ENCODE measurements at places on chromosomes 13 and 19.
A peak's percentile ranks its signal among the peaks of the same experiment; 100 is the strongest.

DNA sequence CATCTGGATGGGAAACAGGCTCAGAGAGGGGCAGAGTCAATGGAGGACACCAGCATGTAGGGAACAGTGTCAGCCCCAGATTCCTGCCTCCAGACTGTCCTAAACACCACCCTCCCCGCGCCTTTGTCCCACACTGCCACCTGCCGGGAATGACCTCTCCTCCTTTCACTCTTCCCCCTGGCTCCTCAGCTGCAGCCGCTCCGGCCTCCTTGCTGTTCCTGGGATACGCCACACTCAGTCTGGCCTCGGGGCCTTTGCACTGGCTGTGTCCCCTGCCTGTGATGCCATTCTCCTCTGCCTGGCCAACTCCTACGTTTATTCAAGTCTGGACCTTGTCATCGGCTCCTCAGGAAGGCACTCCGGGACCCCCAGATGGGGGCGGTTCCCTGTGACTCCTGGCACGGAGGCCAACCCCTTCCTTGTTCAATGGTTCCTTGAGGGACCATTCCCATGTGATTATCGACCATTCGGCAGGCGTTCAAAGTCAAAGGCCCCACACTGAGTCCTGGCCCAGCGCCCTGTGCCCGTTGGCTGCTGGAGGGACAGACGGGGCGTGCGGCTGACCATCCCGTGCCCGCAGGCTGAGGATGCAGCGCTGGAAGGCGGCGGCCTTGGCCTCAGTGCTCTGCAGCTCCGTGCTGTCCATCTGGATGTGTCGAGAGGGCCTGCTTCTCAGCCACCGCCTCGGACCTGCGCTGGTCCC is 15.8 kb downstream of the FUT6 start:
- no peak for DNase-seq

DNA sequence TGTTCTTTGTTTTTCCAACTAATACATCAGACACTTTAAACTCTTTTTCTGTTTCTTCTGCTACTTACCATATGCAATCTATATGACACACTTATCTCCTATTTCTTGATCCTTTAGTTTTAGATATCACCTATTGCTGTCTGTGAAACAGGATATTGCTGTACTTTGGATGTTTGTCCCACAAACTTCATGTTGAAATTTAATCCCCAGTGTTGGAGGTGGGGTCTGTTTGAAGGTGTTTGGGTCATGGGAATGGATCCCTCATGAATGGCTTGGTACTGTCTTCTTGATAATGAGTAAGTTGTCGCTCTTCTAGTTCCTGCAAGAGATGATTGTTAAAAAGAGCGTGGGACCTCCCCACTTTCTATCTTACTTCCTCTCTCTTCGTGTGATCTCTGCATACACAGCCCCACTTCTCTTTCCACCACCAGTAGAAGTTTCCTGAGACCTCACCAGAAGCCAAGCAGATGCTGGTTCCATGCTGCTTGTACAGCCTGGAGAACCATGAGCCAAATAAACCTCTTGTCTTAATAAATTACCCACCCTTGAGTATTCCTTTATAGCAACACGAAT is 244.2 kb downstream of the NHLRC3 start:
- no peak for DNase-seq

DNA sequence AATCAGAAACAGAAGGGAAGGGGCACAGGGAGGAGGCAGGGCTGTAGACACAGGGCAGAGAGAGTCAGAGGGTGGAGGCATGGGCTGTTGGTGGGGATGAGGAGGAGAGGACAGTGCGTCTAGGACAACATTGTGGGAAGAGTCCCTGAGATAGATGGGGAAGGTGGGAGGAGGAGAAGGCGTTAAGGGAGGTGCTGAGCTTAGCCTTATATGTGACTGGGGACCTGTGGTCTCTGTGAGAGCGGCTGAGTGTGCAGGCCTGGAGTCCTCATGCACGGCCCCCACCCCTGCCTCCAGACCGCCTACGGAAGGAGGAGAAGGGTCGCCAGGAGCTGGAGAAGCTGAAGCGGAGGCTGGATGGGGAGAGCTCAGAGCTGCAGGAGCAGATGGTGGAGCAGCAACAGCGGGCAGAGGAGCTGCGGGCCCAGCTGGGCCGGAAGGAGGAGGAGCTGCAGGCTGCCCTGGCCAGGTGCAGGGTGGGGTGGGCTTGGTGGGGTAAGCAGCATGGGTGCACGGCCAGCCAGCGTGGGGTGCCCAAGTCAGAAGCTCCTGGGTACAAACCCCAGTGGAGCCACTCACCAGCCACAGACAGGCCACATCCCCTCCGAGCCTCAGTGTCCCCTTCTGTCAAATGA is 56.8 kb downstream of the KCNC3 start:
- no peak for DNase-seq

DNA sequence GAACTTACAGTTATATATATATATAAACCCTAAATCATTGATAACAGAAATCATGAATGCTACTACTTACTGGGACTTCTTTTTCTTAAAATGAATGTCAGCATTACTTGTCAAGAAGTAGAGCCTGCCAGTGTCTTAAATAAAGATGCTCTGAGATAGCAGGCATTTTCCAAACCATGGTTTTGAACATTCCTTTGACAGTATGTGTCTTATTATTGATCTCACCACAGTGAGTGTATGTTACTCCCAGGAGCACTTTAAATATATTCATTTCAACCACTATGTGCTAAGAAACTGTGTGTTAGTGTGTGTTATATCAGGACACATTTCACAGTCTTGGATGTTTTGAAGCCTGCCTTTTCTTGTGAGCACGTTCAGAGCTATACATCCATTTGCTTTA is 28.2 kb downstream of the TNFRSF19 start:
- DNase-seq = no peak

GRCh38 chr13:74221752-74222151 is 87.5 kb upstream of the KLF12 start:
- DNase-seq = no peak

GRCh38 chr13:97116754-97117153 is 105.4 kb upstream of the MBNL2 start:
- no peak for DNase-seq

DNA sequence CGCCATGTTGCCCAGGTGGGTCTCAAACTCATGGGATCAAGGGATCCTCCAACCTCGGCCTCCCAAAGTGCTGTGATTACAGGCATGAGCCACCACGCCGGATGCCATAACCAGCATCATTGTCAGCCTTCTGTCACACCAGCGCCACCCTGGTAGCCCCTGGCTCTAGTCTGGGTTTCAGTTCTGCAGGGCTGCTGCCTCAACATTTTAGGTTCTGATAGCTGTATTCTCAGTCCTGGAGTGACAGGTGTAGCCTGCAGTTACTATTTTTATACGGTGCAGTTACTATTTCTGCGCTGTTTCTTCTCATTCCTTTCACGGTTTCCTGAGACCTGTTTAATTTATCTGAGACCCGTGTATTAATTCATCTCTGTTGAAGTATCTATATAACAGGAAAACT is 57.1 kb downstream of the TRPM4 start:
- no peak for DNase-seq

GRCh38 chr13:79395881-79396280 is 10.2 kb downstream of the RBM26 start:
- DNase-seq = no peak

GRCh38 chr19:11421371-11422098 is 2.4 kb upstream of the RGL3 start:
- peak; percentile 74 for DNase-seq

GRCh38 chr13:45229172-45229571 is 28.3 kb upstream of the KCTD4 start:
- DNase-seq = no peak

GRCh38 chr13:93680329-93680728 is 453.7 kb downstream of the GPC6 start:
- DNase-seq = no peak

DNA sequence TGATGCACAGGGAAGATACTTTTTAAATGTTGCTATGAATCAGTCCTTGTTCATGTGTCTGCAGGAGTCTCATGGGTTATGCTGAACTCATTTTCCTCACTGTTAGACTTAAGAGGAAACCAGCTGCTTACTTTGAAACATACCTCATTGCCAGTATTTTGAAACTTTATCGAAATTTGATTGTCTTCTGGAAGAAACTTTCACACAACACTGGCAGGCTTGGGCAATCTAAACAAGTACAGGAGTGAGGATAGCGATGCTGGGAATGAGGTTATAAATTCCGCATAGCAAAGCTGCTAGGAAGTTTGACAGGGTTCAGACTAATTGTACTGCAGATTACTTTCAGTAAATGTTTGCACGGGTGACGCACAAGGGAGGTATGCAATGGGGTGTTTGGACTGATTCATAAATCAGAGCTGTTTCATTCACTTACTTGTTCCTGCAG is 245.7 kb downstream of the DNAJC15 start:
- no peak for DNase-seq

GRCh38 chr13:109744512-109745051 is 41.8 kb downstream of the IRS2 start:
- no peak for DNase-seq

GRCh38 chr13:46213242-46213641 is 1.5 kb downstream of the LRRC63 start:
- DNase-seq = no peak

GRCh38 chr19:18000915-18001776 is 6.8 kb upstream of the ARRDC2 start:
- DNase-seq = peak; percentile 97

DNA sequence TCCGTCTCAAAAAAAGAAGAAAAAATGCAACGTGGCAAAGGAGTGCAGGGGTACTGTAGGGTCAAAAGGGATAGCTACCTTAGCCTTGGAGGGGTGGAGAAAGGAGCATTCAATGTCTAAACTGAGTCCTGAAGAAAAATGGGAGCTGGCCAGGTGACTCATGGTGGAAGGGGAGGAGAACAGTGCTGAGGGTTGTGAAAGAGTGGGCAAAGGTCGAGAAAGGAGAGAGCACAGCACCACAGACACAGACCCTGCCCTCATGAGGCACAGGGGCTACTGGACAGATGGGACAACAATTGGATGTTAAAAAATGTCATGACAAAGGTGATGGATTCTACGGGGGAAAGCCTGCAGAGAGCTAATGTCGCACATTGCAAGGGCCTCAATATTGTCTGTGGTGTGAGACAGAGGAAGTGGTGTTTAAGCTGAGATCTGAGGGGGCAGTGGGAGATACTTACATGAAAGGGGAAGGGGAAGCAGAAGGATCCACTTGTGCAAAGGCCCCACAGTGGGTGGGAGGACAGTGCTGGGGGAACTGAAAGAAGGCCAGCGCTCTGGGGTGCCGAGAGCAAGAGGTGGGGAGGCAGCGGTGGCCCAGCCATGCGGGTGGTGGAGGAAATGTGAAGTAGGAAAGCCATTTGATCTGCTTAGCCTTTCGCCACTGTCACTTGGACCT is 42.9 kb upstream of the URAD start:
- peak; percentile 34 for DNase-seq

- peak; percentile 94 for DNase-seq
These were observed at the start of gene MIR17HG for GRCh38 chr13:91347202-91347995. MIR17HG (plus strand) TSS chr13:91347687.

- DNase-seq = no peak
These were observed 1.3 kb downstream of the KLK6 start for GRCh38 chr19:50967929-50968715.

- no peak for DNase-seq
These were observed 24.3 kb upstream of the MYDGF start for GRCh38 chr19:4694211-4694987.

Measured in tibial artery (tissue), 4 donors.